ENCODE measurements at places on chromosomes 6 and 20.

DNA sequence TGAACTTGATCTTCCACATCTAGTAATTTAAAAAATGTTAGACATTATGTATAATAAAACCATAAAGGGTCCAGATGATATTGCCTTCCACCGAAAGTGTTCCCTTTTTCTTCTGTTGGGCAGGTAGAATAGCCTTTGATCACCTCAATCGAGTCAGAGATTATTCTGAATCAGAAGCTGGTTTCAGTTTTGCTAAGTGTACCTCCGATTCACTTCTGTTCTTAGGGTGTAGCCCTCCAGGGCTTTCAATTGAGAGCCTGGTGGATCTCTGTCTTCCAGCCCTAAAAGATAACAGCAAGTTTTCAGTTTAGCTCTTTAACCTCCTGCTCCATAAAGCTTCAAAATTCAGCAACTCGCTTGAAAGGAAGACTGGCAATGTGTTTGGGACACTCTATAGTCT, 21.1 kb upstream of the AIG1 start:
- no peak for DNase-seq

GRCh38 chr6:44216677-44217331, at the start of gene MYMX:
MYMX (plus strand) TSS chr6:44216926; CDS start chr6:44217472, 546 bp downstream.
- DNase-seq: peak; percentile 72

DNA sequence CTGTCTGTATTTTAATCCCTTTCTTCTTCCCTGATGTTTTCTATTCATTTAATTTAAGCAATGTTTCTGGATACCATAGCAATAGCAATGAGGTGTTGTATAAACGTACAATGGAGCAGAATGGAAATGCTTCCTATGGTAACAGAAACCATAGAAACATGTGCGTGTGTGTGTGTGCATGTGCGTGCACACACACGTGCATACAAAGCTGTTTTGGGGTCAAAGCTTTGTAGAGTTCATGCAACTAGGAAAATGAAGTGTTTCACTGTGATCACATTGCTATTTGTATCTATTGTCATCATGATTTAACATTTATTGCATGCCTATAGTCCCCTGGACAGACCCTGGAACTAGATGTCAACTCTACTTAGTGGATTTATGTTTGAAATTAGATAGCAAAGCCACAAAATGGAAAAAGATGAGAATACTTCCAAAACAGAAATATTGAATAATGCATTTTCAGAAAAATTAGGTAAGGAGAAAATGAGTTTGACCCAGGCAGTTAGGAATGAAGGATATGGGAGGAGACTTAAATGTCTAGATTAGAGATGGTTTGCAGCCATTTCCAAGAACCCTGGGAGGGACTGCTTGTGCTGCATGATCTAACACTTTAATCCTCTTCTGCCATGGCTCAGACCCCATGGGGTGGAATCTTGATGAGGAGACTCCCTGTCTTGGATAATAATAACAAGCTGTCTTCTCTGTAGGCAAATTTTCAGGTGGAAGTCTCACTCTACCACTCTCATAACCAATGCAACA, 124.4 kb downstream of the TRMT11 start:
- DNase-seq: no peak

GRCh38 chr20:13778827-13779226, 5.9 kb downstream of the ESF1 start:
- DNase-seq: no peak

GRCh38 chr6:92538926-92539325, 880.4 kb downstream of the EPHA7 start:
- DNase-seq: no peak

DNA sequence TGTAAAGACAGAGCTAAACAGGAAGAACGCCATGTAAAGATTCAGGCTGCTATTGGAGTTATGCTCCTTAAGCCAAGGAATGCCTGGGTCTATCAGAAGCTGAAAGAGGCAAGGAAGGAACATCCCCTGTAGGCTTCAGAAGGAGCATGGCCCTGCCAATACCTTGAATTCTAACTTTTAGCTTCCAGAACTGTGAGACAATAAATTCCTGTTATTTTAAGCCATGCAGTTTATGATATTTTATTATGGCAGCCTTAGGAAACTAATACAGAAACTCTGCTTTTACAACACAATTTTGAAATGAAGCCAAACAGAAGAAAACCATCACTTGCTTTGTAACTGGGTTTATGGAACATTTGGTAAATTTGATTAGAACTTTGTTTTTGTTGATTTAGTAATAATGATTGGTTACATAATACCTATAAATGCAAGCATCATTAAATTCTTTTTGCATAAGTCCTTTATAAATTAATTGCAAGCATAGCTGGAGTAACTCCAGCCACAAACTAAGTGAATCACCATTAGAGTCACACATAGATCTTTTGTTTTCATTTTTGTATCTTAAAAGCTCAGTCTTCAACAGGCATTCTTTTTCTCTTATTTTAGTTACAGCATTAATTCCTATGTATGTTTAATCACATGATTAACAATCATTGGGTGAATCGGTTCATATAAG, 33.5 kb upstream of the TSPYL1 start:
- no peak for DNase-seq

- no peak for DNase-seq
These were observed 260.7 kb downstream of the ALDH8A1 start for GRCh38 chr6:134689177-134689576.
